Heart left ventricle (tissue), 16 donors: ENCODE measurements at places on chromosomes 12 and 14.
A peak's percentile ranks its signal among the peaks of the same experiment; 100 is the strongest.

GRCh38 chr14:99472937-99473336 is 7.7 kb downstream of the SETD3 start:
- DNase-seq = no peak

DNA sequence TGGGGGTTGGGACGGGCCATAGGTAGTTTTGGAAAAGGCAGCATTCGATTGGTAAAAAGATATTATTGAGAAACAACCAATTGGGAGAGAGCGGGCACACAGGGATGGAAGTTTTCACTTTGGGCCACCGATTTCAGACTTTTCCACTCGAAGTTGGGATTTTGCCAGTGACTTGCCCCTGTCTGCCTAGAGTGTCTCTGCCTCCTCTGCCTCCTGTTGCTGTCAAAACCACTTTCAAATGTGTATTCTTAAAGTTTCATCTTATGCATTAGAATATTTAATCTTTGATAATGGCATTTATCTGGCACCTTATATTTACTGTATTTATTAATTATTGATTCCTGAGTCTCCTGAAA is 182.3 kb downstream of the FUT8 start:
- DNase-seq = no peak

DNA sequence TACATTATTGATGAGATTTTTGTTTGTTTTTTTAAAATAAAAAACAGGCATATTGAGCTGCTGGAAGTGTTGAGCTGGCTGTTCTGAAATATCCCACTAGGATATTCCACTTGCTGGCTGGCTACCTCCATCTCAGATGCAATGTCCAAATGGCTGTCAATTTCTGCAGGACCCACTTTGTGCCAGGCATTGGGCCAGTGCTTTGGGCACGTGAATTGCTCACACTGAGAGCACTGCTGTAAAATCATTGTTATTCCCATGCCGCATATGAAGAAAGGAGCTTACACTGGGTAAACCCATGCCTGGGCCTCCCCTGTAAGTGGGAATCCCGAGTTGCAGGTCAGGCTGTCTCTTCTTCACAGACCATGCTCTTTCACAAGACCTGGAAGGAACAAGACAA is 56.7 kb downstream of the RGS6 start:
- peak; percentile 64 for DNase-seq

GRCh38 chr12:12534166-12534866 is 28.3 kb downstream of the DUSP16 start:
- no peak for DNase-seq

GRCh38 chr12:41442896-41443295 is 254.8 kb downstream of the PDZRN4 start:
- DNase-seq = no peak

GRCh38 chr12:114355389-114356088 is 50.4 kb downstream of the TBX5 start:
- DNase-seq = peak; percentile 69

DNA sequence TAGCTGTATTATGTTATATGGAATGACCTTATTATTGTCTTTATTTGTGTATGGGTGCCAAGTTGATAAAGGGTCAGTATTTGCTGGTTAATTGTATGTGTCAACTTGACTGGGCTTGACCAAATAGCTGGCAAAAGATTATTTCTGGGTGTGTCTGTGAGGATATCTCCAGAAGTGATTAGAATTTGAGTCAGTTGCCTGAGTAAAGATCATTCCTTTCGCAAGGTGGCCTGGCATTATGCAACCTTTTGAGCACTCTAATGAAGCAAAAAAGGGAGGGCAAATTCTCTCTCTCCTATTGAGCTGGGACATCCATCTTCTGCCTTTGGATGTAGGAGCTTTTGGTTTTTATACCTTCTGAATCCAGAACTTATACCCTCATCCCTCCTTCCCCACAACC is 82.2 kb downstream of the ATXN7L3B start:
- DNase-seq = no peak
